Activated B cell treated with CpG ODN at 0.5 μM for 24 hours (primary cell): ENCODE measurements at places on chromosomes 7 and 10. TPM values are rescaled to one million over a fixed set of nuclear protein-coding genes. Genes with fewer than 3 reads are reported as not detected.

- no peak for DNase-seq
- H3K4me1 ChIP-seq, result peaks cover 4% of the 10 kb centered on the region
- peaks cover 34% of the 10 kb centered on the region for H3K27me3 ChIP-seq
- H3K27ac ChIP-seq, result no peak within 1 kb of the TSS
Measured at GRCh38 chr10:120456626-120457430, at the start of gene PLPP4. Gene PLPP4 (plus strand): TSS chr10:120457227. CDS start chr10:120457306, 79 bp downstream.

DNA sequence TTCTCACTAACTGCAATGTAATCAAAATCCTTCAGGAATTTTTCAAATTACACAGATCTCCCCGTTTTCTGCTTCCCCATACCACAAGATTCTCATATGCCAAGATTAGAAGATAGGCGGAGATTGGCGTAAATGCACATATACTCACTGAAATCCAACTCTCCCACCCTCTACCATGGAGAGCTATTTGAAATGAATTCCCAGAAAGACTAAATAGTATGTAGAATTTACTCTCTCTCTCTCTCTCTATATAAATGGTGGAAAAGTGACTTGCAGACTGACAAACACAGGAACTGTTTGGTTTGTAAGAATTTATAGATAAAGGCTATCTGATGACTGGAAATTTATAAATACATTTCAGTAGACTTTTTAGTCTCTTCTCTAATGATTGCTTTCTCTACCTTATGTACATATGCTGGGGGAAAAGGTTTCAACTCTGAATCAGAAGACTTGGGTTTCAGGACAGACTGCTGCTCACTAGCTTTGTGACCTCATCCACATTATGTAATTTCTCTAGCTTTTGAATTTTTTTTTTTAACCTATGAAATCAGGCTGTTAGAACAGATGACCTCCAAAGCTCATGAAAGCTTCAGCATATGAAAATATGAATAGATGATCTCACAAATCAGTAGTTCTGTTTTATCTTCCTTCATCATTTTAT, 67.8 kb upstream of the CSTF2T start:
- no peaks in the 10 kb centered on the region for H3K36me3 ChIP-seq
- H3K4me1 ChIP-seq, result no peaks in the 10 kb centered on the region
- no peak overlapping the region for H3K27ac ChIP-seq
- peaks cover 5% of the 10 kb centered on the region for H3K27me3 ChIP-seq
- no peak overlapping the region for H3K4me3 ChIP-seq

GRCh38 chr7:123154231-123154860, 45.4 kb downstream of the SLC13A1 start:
- no peaks in the 10 kb centered on the region for H3K36me3 ChIP-seq
- H3K27ac ChIP-seq, result no peak overlapping the region
- no peak for DNase-seq
- H3K4me3 ChIP-seq, result no peak overlapping the region
- H3K4me1 ChIP-seq, result no peaks in the 10 kb centered on the region

- no peaks in the 10 kb centered on the region for H3K27me3 ChIP-seq
- no peak overlapping the region for H3K27ac ChIP-seq
- no peak overlapping the region for H3K4me3 ChIP-seq
- H3K36me3 ChIP-seq, result no peaks in the 10 kb centered on the region
Measured at GRCh38 chr7:14013898-14014297, 24.4 kb upstream of the ETV1 start.

DNA sequence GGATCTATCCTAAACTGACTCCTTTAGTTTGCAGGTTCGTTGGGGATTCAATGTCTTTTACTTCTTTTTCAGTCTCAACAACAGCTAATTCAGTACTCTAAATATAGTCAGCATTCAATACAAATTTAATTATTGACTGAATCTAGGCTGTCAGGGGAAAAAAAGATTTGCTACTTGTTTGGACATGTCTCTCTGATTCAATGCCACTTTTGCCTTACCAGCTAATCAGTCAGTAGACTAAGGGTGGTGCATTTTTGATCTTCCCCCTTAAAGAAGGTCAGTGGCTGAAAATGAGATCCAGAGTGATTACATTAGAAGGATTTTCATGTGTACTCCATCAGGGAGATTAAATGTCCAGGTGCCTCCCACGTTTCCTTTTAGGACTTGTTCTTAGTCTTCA, 145.1 kb downstream of the C1GALT1 start:
- H3K4me3 ChIP-seq, result no peak overlapping the region
- DNase-seq, result no peak
- H3K36me3 ChIP-seq, result no peaks in the 10 kb centered on the region
- H3K27ac ChIP-seq, result no peak overlapping the region
- peaks cover 14% of the 10 kb centered on the region for H3K4me1 ChIP-seq

DNA sequence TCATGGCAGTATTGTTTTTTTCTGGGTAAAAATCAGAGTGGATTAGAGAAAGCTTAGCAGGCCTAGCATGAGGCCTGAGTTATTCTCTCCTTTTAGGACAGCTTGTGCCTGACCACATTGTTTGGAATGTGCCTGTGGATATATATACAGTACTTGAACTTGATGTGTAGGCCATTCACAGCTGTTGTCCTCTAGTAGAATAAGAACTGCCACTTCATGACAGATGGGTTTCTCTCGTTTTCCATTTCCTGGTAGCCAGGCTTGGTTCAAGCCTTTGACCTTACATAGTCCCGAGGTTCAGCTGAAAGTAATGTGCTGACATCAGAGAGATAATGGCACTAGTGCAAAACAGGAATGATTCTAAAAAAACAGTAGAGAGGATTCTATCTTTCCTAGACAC, 473.9 kb downstream of the AUTS2 start:
- no peak for DNase-seq
- H3K4me3 ChIP-seq, result no peak overlapping the region
- H3K36me3 ChIP-seq, result no peaks in the 10 kb centered on the region
- no peaks in the 10 kb centered on the region for H3K27me3 ChIP-seq
- H3K4me1 ChIP-seq, result peaks cover 17% of the 10 kb centered on the region
- no peak overlapping the region for H3K27ac ChIP-seq

DNA sequence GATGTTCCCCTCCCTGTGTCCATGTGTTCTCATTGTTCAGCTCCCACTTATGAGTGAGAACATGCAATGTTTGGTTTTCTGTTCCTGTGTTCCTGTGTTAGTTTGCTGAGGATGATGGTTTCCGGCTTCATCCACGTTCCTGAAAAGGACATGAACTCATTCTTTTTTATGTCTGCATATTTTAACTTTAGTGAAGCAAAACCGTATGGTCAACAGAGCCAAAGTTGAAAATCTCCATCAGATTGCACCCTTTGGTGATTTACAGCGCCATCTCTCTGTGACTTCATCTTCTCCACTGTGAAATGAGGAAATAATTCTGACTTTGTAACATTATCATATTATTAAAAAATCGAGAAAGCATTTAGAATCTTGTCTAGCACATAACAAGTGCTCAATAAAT, 132.3 kb upstream of the PLXDC2 start:
- H3K27ac ChIP-seq, result no peak overlapping the region
- H3K27me3 ChIP-seq, result no peaks in the 10 kb centered on the region
- no peaks in the 10 kb centered on the region for H3K4me1 ChIP-seq
- no peak overlapping the region for H3K4me3 ChIP-seq
- no peak for DNase-seq
- no peaks in the 10 kb centered on the region for H3K36me3 ChIP-seq

GRCh38 chr7:45988405-45989057, 67.5 kb upstream of the IGFBP3 start:
- peaks cover 2% of the 10 kb centered on the region for H3K27me3 ChIP-seq
- no peaks in the 10 kb centered on the region for H3K36me3 ChIP-seq
- no peak for DNase-seq

DNA sequence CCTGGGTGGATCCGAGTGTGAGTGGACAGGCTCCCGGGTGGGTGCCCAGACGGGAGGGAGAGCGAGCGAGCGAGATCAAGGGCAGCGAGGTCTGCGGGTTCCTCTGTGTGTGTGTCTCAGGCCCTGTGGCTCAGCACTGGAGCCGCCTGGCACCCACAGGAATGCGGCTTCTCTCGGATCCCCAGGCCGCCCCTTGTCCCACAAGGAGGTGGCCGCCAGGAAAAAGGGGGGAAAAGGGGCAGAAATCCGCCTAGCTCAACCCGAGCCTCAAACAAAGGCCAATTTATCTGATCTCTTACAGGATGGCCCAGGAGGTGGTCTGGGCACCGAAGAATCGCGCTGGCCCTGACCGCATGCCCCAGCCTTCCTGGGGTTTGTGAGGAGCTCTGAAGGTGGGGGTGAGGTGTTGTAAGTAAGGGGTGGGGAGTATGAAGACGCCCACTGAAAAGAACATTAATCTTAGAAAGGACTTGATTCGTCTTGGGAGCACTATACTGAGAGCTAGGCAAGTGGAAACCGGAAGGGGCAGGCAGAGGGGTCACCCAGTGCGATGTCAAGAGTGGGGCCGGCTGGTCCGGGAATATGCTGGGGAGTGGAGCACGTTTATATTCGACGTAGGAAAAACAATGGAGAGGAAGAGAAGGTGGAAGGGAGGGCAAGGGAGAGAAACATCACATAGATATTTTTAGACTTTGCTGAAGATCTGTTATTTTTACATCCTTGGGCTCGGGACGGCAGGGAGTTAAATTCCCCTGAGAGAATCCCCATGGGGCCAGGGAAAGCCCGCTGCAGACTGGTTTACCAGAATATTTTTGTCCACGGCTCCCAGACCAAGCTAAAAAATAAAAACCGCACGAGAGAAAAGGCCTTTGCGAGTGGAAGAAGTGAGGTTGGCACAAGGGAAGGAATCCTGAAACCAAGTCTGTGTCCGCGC, 7.2 kb downstream of the DLX5 start:
- no peaks in the 10 kb centered on the region for H3K36me3 ChIP-seq
- H3K4me1 ChIP-seq, result peaks cover 8% of the 10 kb centered on the region
- peaks cover 82% of the 10 kb centered on the region for H3K27me3 ChIP-seq

GRCh38 chr10:11295492-11295891, 277.8 kb downstream of the CELF2 start:
- H3K4me3 ChIP-seq, result no peak overlapping the region
- no peak for DNase-seq
- H3K36me3 ChIP-seq, result peaks cover 96% of the 10 kb centered on the region
- H3K27ac ChIP-seq, result no peak overlapping the region
- no peaks in the 10 kb centered on the region for H3K4me1 ChIP-seq

- no peak overlapping the region for H3K27ac ChIP-seq
- no peaks in the 10 kb centered on the region for H3K36me3 ChIP-seq
- no peak for DNase-seq
- H3K4me3 ChIP-seq, result no peak overlapping the region
- no peaks in the 10 kb centered on the region for H3K4me1 ChIP-seq
- H3K27me3 ChIP-seq, result no peaks in the 10 kb centered on the region
Measured at GRCh38 chr7:137165786-137166185, 177.7 kb downstream of the PTN start.

DNA sequence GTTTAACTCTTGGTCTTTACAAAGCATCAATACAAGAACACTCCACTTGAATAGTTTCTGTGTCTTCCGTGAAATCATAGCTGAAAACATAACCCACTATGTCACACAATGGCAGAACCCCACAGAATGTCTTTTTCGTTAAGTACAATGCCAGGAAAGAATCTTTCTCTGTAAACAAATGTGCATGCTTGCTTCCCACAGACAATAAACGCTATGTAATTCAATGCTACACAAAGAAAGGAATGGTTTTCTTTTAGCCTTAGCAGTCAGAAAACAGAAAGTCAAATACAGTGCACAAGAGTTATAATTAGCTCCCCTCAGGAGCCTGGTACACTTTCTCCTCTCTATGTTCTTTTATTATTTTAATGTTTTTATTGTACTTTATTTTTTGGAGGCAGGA, 186.1 kb downstream of the SRPK2 start:
- no peak for DNase-seq
- H3K4me3 ChIP-seq, result no peak overlapping the region
- H3K4me1 ChIP-seq, result peaks cover 33% of the 10 kb centered on the region
- H3K27ac ChIP-seq, result no peak overlapping the region

DNA sequence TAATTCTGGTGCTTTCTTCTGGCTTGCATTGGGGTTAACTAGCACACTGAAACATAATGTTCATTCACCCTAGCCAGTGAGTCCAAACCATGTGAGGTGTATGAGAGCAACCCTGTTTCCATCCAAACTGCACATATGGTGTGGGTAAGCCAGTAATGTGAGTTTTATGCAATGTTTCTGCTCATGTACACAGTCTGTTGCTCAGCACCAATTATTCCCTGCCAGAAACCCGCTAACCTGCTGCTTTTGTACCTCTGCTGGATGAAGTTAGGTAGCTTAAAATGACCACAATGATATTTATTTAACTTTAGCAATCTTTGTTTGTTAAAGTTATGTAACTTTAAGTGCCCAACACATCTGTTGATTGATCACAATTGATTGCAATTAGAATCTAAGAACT, 93.7 kb upstream of the RPA3 start:
- H3K36me3 ChIP-seq, result peaks cover 3% of the 10 kb centered on the region
- H3K4me1 ChIP-seq, result peaks cover 33% of the 10 kb centered on the region
- no peaks in the 10 kb centered on the region for H3K27me3 ChIP-seq
- H3K27ac ChIP-seq, result no peak overlapping the region
- DNase-seq, result no peak

- no peak overlapping the region for H3K4me3 ChIP-seq
- no peaks in the 10 kb centered on the region for H3K4me1 ChIP-seq
- H3K27me3 ChIP-seq, result peaks cover 19% of the 10 kb centered on the region
- no peak overlapping the region for H3K27ac ChIP-seq
Measured at GRCh38 chr10:78555128-78555527, 513.6 kb upstream of the ZMIZ1 start.

DNA sequence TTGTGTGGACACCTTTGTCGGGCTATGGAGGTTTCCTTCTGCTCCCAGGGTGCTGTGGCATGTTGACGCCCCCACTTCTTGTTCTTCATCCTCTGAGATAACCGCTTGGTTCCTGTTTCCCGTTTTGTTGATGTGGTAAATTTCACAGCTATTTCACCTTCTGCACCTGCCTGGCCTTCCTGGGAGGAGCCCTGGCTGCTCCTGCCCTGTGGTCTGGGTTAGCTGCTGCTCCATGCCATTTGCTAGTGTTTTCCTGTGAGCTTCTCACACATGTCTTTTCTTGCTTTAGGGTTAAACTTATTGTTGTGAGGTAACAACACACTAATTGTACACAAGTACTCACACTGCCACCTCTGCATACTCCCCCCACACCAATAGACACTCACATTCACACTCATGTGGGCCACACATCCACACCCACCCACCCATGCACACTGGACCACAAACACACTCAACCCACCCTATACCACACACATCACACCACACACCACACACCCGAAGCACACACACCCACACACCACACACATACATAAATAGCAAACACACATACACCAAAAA, 46.5 kb upstream of the MSMB start:
- H3K36me3 ChIP-seq, result no peaks in the 10 kb centered on the region
- peaks cover 21% of the 10 kb centered on the region for H3K4me1 ChIP-seq
- no peak overlapping the region for H3K4me3 ChIP-seq
- no peak overlapping the region for H3K27ac ChIP-seq
- no peaks in the 10 kb centered on the region for H3K27me3 ChIP-seq
- no peak for DNase-seq

- no peaks in the 10 kb centered on the region for H3K4me1 ChIP-seq
- H3K4me3 ChIP-seq, result no peak overlapping the region
- no peak overlapping the region for H3K27ac ChIP-seq
- no peaks in the 10 kb centered on the region for H3K36me3 ChIP-seq
- H3K27me3 ChIP-seq, result peaks cover 8% of the 10 kb centered on the region
- no peak for DNase-seq
Measured at GRCh38 chr7:159036916-159037605, 107.6 kb downstream of the VIPR2 start.

- H3K27ac ChIP-seq, result no peak overlapping the region
- no peaks in the 10 kb centered on the region for H3K4me1 ChIP-seq
- no peaks in the 10 kb centered on the region for H3K36me3 ChIP-seq
- H3K4me3 ChIP-seq, result no peak overlapping the region
Measured at GRCh38 chr7:31114593-31115343, 62.7 kb downstream of the ADCYAP1R1 start.

RADIL gene
- not detected in 2 replicates for total RNA-seq

CYP26C1 gene
- 0.15 and 0.24 TPM in 2 replicates for total RNA-seq

OR2A5 gene
- not detected in 2 replicates for total RNA-seq

H2BK1 gene
- 0.76 and 1.8 TPM in 2 replicates for total RNA-seq

ECHDC3 gene
- total RNA-seq, result 10.1 and 12.5 TPM in 2 replicates

CUZD1 gene
- total RNA-seq, result 2.2 and 2.5 TPM in 2 replicates

ICA1 gene
- total RNA-seq, result not detected in 2 replicates

ATOH7 gene
- total RNA-seq, result not detected in 2 replicates

ABCB4 gene
- 17.5 and 19.8 TPM in 2 replicates for total RNA-seq
